ENCODE measurements at places on chromosomes 7 and 10. TPM values are rescaled to one million over a fixed set of nuclear protein-coding genes. Genes with fewer than 3 reads are reported as not detected.

Gene NEBL
- total RNA-seq = 0.74 TPM

Gene NET1
- 63.8 TPM for total RNA-seq

Gene C10orf62
- not detected for total RNA-seq

Gene ZPBP
- total RNA-seq = not detected

Gene CD36
- total RNA-seq = 1.7 TPM

Gene GIMAP4
- not detected for total RNA-seq

Gene EEF1AKMT2
- 18.4 TPM for total RNA-seq

Gene TAS2R3
- 1.6 TPM for total RNA-seq

Gene SYT15
- 2.5 TPM for total RNA-seq

Gene AKR1E2
- total RNA-seq = 8.7 TPM

Gene SPDYE16
- total RNA-seq = 0.20 TPM

Gene PLXDC2
- total RNA-seq = 3.9 TPM

Gene POLR2J2
- 13.4 TPM for total RNA-seq

Gene CACNA2D1
- total RNA-seq = 258 TPM

Gene KCNH2
- total RNA-seq = 73.7 TPM

Gene COL1A2
- total RNA-seq = 6.8 TPM
